Stimulated activated CD8-positive, alpha-beta memory T cell treated with anti-CD3 and anti-CD28 coated beads, Interleukin-4, amount 100 ng/mL, for 1 hour (primary cell): ENCODE measurements at places on chromosomes 6 and 20.

GRCh38 chr6:143549949-143550268 is 38.4 kb upstream of the FUCA2 start:
- no peak for DNase-seq

- DNase-seq = no peak
Observed at GRCh38 chr6:41352907-41353306, 17.5 kb downstream of the NCR2 start.

DNA sequence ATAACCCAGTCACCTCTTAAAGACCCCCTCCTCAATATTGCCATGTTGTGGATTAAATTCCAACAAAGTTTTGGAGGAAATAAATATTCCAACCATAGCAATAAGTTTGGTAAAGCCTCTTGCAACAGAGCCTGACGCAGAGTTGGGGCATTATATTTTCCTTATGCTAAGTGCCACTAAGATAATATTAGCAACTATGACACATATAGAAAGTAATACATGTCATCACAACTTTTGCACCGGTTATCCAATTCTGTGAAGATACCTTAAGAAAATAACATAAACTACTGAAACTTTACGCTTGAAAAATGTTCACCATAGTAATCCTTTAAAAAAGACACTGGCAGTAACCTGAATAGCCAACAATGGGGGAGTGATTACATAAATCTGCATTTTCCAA is 52.2 kb upstream of the TRERF1 start:
- DNase-seq = no peak

DNA sequence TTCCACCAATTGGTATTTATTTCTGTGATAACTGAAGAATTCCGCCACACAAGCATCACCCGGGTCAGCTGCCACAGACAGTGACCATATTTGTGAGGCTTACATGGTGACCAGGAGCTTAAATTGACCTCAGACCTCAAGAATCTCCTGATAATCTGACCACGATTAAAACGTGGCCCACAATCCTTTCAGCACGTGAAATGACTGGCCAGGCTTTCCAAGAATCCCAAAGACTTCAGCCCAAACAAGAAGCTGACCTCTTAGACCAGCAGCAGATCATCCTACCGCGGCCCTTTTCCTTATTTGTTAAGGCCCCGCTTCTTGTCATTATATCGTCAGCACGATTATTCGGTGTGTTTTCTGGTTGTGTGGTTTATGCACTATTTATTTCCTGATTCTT is 45.6 kb upstream of the CD93 start:
- DNase-seq = no peak

DNA sequence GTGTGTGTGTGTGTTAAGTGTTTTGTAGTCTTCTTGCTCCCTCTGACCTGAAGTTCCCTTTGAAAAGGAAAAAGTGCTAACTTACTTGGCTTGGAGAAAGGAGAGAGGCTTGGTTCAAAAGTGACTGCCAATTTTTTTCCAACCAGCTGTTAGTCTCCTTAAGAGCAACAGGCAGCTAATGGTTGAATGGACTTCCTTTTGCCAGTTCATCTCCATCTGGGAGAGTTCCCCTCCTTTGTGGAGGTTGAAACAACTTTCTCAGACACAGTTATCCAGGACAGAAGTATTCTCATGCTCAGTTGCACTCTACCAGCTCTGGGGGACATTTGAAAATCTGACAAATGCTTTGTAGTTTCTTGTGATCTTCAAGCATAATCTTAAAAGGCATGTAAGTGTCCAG is 4.5 kb downstream of the RIPOR2 start:
- DNase-seq = no peak

DNA sequence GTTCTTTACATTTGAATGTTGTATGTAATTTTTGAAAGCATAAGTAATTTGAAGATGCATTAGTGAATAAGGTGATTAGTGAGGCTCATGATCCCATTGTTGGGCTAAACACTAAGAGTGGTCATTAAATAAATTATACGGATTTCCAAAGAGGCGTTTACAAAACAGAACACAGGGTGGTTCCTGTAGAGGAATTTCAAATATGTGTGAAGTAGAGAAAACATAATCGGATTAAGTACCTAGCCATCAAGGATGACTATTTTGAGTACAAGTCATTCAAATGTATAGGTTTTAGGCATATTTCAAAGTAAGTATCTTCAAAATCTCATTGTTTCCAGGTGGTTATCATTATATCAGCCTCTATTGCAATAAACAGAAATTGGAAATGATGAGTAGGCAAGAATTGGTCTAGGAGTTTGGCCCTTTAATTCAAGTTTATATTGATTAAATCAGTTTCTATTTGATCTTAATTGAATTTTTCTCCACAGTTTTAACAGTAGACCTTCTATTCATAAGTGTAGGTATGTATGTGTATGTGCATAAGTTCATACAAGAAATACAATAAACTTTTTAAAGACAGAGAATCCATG is 94.8 kb downstream of the MYLK4 start:
- DNase-seq = no peak
